ENCODE measurements at places on chromosomes 7 and 10.

DNA sequence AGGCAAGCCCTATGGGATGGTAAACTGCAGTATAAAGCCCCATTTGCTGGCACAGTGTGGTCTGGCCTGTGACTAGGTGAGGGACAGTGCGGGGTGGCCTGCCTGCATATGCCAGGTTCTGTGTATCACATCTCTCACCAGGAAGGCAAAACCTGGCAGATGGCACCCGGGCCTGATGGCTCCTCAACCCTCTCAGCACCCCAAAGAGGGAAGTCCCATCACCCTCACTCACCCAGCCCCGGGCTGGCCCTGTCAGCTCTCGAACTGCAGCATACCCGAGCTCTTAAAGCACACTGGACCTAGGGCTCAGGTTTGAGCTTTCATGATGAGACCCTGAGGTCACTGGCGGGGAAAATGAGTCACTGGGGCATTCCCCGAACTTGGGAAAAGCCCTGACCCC is 130.5 kb downstream of the LHPP start:
- DNase-seq, result no peak

GRCh38 chr7:69213878-69214277 is 384.4 kb upstream of the AUTS2 start:
- no peak for DNase-seq

GRCh38 chr10:90288391-90288933 is 569.4 kb downstream of the HTR7 start:
- DNase-seq, result no peak

GRCh38 chr10:19958787-19959186 is 142.6 kb downstream of the PLXDC2 start:
- no peak for DNase-seq

Measured in stimulated activated CD4-positive, alpha-beta T cell treated with anti-CD3 and anti-CD28 coated beads, TNF-alpha, amount 100 ng/mL, for 4 hours (primary cell).